ENCODE measurements at places on chromosomes 13 and 19. TPM values are rescaled to one million over a fixed set of nuclear protein-coding genes. Genes with fewer than 3 reads are reported as not detected.
A peak's percentile ranks its signal among the peaks of the same experiment; 100 is the strongest.

The ZIK1 gene
- total RNA-seq, result not detected

The BST2 gene
- 5.4 TPM for total RNA-seq

The COL5A3 gene
- 0.15 TPM for total RNA-seq

The FSD1 gene
- total RNA-seq, result 20.1 TPM

The TNNI3 gene
- total RNA-seq, result 42.1 TPM

The CFD gene
- 80.2 TPM for total RNA-seq

The CD22 gene
- total RNA-seq, result 7.0 TPM

The TMEM59L gene
- 14.3 TPM for total RNA-seq

The ACER1 gene
- total RNA-seq, result not detected

The CGB1 gene
- 0.76 TPM for total RNA-seq

The PDE4C gene
- total RNA-seq, result 1.5 TPM

The CEACAM1 gene
- 1.2 TPM for total RNA-seq

GRCh38 chr19:45670670-45671453, 2.8 kb downstream of the GIPR start:
- peak; percentile 93 for DNase-seq

DNA sequence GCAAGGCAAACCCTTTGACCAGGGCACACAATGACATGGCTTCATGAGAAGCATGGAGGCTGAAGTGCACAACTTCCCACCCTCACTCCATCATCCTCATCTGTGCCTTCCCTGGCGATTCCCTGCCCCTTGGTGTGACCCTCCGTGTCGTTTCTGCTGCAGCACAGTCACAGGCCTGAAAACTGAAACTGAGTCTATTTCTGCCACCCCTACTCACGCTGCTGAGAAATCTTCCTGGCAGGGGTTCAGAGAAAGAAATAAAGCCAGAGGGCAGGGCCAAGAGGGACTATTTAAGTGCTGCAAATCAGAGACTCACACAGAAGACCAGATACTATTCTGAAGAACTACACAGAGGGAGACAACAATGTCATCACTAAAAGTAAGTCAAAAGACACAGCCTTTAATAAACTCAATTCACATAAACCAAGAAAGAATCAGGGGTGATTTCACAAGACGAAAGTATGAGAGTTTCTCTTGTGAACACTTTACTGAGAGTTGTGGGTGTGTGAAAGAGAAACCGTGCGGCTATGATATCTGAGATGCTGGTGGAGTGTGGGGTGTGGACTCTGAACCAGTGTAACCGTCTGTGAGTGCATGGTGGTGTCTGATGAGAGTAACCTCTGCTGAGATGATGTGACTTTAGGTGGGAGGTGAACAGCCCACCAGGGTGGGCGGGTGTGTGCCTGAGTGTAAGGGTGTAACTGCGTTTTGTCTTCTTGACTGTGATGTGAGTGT, 23.5 kb downstream of the LGALS16 start:
- no peak for DNase-seq

DNA sequence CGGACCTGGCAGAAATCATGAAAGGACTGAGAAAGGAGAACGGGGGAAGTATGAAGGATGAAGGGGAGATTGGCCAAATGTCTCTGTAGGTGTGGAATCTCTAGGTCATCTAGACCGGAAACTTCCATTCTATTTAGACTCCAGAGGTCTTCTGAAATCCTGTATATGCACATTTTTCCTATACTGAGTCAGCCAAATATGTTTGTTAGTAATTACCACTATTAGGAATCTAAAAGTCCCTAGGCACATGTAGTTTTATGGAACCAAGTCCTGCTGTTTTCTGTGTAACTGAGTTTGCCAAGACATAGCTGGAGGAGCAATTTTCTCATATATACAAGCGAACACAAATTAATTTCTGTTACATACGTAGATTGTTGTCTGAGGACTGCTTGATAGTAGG, 498.1 kb downstream of the GPC5 start:
- DNase-seq, result no peak

DNA sequence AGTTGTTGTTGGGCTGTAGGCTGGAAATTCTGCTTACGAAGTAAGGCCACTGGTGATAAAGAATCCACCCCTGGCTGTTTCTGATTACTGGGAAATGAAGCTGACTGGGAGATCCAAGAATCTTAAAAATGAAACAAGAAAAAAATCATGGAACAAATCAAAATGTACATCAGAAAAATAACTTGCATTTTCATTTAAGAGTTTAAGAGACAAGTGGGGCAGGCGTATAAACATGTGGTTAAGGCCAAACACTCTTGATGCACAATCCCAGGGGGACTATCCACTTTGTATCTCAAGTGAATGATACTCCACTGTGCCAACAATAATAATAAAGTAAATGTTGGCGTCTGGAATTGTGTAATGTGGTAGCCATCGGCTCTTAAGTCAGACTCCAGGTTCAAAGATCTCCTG, 24.6 kb downstream of the ZMYM5 start:
- no peak for DNase-seq

- DNase-seq, result no peak
Observed at GRCh38 chr19:16893686-16893989, 4.8 kb downstream of the F2RL3 start.

- DNase-seq, result no peak
Observed at GRCh38 chr13:34672631-34673030, 269.4 kb upstream of the NBEA start.

- peak; percentile 18 for DNase-seq
Observed at GRCh38 chr13:112587212-112587763, 665 bp downstream of the TUBGCP3 start.

GRCh38 chr19:31353833-31354232, 4.6 kb upstream of the TSHZ3 start:
- no peak for DNase-seq

GRCh38 chr13:72368031-72368430, 359.4 kb downstream of the MZT1 start:
- DNase-seq, result no peak

GRCh38 chr13:97189928-97190327, 32.2 kb upstream of the MBNL2 start:
- DNase-seq, result no peak

- DNase-seq, result no peak
Observed at GRCh38 chr19:11423791-11424181, 4.7 kb upstream of the RGL3 start.

GRCh38 chr19:3549816-3550215, 7.6 kb downstream of the MFSD12 start:
- no peak for DNase-seq

- no peak for DNase-seq
Observed at GRCh38 chr19:29422047-29422446, 103.7 kb upstream of the VSTM2B start.

DNA sequence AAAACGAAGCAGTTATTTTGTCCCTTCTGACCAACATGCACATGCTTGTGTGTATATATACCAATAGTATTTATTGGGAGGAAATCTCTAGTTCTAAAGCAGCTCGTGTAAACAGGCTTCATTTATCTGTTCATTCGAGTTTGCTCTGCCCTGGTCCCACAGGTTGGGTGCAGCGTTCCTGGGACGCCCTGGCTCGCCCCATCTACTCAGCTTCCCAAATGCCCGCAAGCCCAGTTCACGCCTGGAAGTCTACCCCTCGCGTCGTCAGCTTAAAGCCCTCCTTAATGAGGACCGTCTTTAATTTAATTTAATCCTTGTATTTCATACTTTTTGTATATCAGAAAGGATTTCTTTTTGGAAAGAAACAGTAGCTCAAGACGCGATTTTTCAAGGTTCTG, 604 bp downstream of the THSD1 start:
- no peak for DNase-seq

- DNase-seq, result peak; percentile 41
Observed at GRCh38 chr19:56253737-56254136, 18.8 kb upstream of the EDDM13 start.

DNA sequence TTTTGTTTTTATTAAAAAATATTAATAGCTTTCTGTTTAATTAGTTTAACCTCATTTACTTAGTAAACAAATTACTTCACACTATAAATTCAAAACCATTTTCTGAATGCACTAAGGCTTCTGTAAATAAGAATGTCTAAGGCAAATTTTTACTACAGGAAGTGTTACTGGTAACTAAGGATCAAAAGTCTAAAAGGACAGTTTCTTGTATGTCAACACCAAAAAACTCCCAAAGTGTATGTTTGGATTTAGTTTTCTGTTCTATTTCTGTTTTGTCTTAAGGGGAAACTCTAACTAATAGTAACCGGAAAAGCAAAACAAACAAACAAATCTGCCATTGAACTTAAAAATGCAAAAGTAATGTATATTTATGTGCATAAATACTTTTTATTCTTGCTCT, 24.7 kb downstream of the PRR20E start:
- no peak for DNase-seq

GRCh38 chr13:113989585-113990300, 15.9 kb upstream of the C13orf46 start:
- DNase-seq, result no peak

DNA sequence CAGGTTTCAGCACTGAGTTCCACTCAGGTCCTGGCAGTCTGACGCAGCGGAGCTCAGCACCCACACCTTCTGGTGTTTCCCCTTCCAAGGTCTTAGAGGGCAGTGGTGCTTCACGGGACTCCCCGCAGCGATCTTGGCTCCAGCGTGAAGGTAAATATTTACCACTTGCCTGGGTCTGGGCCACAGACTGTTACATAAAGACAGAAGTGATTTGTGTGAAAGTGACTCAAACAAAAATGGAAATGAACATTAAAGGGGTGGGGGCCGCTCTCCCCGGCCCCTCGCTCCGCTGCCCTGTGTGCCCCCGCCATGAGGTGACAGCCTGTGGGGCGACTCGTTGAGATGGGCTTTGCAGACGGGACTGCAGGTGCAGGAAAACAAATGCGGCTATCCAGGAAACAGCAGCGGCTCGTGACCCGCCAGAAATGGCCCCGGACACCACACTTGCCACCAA, 55.0 kb downstream of the GGACT start:
- DNase-seq, result no peak

- no peak for DNase-seq
Observed at GRCh38 chr13:22846551-22846950, 334.2 kb upstream of the SGCG start.
